G401 (cell line): ENCODE measurements at places on chromosomes 2 and 18.

- DNase-seq: peak; percentile 57
Observed at GRCh38 chr2:102735416-102736109, 26.3 kb upstream of the TMEM182 start.

- no peak for DNase-seq
Observed at GRCh38 chr18:8468191-8468590, 141.0 kb upstream of the RAB12 start.

DNA sequence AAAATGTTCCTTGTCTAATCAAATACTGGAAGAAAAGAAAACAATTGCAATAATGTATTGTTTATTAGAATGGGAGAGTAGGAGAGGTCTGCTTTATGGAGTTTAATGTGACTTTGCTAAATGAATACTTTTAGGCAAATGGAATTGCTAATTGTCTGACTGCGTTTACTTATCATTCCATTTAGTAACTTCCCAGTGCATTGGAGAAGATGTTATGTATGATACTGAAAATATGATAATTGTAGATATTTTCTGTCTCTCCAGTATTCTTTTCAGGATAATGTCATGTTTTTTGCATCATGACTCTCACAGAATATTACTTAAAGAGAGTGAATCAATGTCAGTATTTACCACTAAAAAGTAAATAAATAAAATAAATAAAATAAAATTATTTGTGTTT lies 8.1 kb upstream of the ERBB4 start:
- DNase-seq: no peak

GRCh38 chr2:135473567-135473966 lies 57.5 kb downstream of the ZRANB3 start:
- DNase-seq: no peak
